Stimulated activated CD4-positive, alpha-beta T cell treated with anti-CD3 and anti-CD28 coated beads, Interleukin-1b, Interleukin-23, amount 100 ng/mL, for 24 hours (primary cell): ENCODE measurements at places on chromosomes 2 and 18.

DNA sequence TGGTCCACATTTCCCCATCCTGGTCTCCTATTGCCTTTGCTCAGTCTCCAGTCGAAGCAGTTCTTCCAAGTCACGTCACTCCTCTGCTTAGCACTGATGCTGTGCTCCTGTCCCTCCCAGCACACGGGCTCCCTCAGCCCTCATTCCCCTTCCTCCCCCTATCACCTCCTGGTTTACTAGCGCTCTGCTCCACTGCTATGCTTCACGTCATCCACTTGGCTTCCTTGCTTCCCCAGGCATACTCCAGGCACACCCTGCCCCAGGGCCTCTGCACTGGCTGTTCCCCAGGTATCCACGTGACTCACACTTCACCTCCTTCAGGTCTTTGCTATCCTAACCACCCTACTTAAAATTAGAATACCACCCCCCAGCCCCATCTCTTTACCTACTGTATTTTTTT is 269.3 kb downstream of the GLI2 start:
- DNase-seq: no peak

GRCh38 chr2:229731916-229732315 is 17.6 kb upstream of the DNER start:
- DNase-seq: no peak

GRCh38 chr2:100380681-100381080 is 36.8 kb downstream of the CHST10 start:
- no peak for DNase-seq

GRCh38 chr2:178072383-178073301 is at the start of gene PDE11A:
PDE11A (minus strand) TSS chr2:178072777; CDS start chr2:178072437, 340 bp downstream.
- DNase-seq: no peak

- DNase-seq: no peak
These were observed 789.7 kb upstream of the RAB6C start for GRCh38 chr2:129189617-129190319.

DNA sequence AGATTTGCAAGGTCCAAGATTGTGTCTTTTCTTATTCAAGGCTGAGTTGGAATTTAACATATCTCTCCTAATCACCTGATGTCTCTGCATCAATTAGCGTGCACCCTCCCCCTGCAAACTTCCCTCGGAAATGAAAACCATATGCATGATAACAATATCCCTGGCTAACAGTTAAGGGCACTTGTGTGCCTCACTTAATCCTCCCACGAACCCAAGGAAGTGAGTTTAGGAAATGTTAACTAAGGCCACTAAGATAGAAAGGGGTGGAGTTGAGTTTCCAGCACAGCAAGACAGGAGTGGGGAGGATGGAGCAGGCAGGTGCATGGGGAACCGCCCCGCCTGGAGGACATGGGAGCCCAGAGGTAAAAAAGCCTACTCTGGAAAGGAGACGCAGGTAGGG is 52.4 kb upstream of the PTMA start:
- no peak for DNase-seq

DNA sequence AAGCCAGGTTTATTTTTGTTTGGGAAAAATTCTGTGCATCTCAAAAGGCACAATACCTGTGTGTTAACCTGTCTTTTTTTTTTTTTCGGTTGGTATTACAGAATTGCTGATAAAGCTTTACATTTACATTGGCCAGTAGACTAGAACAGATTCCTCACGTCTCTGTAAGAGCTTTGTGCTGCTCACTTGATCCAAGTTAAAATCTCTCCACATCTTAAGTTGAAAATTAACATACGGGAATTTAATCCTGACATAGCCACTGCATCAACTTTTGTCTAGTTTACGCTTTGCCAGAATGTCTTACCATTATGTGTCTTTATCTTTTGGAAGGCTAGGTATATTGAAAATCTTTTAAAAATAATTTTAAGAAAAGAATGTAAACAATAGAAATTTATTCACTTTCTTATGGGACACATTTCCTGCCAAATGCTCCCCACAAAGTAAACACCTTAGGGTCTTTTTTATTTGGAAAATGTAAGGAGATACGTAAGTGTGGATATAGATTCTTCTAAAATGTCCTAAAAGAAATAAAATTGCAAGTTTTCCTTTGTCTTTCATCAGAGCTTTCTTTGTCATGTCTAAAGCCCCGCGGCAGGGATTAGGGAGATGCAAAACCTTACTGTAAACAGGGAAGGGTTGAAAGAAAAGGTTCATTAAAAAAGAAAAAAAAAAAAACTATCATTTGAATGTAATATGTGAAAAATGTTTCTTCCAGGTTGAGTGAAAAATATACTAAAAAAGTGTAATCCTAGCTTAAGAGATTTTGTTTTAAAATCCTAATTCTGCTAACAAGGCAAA is 912.8 kb downstream of the NRXN1 start:
- DNase-seq: no peak

DNA sequence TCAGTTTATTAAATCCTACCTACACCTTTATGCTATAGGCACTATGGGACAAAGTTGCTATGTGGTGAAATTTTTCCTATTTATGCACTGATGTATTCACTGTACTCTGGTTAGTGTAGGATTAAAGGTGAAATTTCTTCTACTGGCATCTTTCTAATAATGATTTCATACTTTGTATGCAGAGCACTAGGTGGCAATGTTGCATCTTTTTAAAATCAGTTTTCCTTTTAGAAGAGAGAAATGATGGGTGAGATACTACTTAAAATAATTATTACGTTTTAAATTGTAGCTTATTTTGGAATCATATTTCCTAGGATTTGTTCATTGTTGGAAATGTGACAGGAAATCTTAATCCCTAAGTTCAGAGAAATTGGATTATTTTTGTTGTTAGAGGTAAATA is 150.9 kb downstream of the CD8B2 start:
- no peak for DNase-seq

GRCh38 chr2:162579169-162579568 is 235.2 kb downstream of the GCA start:
- DNase-seq: no peak

DNA sequence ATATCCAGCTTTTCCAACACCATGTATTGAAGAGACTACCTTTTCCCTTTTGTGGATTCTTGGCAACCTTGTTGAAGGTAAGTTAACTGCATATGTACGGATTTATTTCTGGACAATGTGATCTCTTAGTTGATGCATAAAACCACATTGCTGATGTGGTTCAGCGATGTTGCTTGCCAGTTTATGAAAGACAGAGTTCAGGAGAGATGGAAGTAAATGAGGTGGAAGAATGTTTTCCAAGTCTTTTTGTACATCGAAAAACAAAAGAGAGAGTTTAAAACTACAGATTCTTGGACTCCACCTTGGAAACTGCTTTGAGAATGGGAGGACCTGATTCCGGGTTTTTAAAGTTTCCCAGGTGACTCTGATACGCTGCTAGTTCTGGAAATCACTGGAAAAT is 43.8 kb downstream of the MOB4 start:
- no peak for DNase-seq

DNA sequence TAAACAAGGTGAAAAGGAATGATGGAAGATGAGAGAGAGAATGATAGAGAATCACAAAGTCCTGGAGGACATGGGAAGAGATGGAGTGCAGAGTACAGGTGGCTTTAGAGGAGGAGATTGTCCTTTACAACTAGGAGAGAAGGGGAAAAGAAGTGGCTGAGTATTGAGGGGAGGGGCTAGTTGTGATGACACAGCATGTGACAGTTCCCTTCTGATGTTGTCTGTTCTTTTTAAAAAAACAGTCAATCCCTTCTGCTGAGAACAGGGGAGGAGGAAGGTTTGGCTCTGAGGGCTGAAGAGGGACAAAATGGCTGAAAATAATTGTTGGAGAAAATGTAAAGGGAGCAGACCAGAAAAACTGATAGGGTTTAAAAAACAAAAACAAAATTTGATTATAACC is 44.0 kb downstream of the STEAP3 start:
- no peak for DNase-seq

DNA sequence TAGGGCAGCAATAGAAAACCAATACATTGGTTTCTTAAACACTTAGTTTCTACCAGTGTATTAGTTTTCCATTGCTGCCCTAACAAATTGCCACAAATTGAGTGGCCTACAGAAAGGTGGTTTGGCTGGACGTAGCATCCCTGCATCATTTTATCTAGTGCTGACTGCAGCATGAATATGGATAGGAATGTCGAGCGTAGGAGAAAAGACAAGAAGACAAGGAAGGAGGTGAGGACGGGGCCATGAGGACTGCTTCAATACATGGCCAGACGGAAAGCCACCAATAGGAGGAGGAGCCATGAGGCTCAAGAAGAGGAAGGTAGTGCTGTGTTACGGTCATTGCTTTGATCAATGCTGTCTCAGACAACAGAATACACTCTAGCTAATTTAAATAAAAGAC is 154.5 kb upstream of the NDUFV2 start:
- no peak for DNase-seq

DNA sequence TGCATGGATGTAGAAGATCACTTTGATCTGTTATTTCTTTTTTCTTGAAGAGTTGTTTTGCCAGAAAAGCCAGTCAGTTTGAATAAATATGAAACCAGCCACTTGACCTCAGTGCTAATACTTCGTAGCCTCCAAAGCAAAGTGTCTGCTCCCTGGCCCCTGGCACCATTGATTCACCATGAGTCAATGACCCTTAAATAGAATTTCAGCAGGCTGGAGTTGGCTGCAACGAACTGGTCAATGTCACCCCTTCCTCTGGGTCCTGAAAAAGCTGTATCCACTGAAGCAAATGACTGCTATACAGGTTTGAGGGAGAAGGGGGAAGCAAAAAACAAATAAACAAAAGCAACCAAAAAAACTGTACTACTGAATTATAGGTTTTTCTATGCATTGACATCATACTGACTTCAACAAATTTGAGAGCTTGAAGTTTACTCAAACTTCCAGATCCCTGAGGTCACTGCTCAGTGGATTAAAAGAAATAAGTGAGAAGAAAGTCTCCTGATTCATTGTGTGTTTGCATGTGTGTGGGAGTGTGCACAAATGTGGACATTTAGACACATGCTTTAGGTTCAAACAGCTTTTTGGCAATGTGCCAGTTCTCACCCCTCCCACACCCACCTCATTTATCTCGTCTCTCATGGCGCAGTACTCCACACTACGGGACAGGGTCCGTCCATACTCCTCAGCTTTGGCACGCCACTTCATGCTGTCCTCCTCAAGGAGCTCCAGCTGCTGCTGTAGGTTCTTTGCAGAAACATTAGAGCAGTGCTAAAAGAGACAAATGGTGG is 58.1 kb upstream of the TTN start:
- no peak for DNase-seq

DNA sequence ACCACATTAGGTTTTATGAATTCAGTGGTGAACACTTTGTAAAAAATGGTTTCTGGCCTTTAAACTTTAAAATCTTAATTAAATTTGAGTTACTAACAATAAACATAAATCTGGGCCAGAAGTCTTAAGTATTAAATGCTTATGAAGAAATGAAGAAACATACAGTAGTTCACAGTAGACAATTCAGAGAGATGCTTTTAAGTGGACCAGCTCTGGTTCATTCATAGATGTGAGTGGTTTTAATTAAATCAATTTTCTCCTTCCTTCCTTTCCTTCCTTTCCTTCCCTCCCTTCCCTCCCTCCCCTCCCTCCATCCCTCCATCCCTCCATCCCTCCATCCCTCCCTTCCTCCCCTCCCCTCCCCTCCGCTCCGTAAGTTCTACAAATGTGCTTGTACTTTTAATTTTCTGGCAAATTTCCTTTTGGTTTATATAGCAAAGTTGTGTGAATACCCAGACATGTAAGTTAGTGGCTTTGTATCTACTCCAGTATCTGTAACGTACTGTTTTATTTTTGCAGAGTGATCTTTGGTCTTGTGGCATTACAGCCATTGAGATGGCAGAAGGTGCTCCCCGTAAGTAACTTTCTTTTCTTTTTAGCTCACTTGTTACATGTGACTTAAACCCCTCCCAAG is 136.5 kb downstream of the MAP4K4 start:
- no peak for DNase-seq

DNA sequence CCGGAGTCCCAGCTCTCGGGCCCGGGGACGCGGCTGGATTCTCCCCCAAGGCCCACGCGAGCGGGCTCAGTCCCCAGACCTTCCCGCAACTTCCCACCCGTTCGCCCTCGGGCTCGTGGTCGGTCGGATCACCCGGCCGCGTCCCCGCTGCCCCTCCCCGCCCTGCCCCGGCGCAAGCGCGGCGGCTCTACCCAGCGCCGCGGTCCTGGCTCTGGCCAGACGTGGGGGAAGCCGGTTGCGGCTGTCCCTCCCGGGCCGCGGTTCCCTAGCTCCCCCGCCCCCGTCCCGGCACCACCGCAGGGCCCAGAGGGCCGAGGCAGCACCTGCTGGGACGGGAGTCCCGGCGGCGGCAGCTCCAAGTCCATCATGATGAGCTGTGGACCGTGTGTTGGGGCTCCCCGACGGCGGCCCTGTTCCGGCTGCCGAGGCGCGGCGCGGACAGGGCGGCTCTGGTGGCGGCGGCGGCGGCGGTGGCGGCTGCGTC is 276 bp downstream of the NFE2L2 start:
- no peak for DNase-seq

DNA sequence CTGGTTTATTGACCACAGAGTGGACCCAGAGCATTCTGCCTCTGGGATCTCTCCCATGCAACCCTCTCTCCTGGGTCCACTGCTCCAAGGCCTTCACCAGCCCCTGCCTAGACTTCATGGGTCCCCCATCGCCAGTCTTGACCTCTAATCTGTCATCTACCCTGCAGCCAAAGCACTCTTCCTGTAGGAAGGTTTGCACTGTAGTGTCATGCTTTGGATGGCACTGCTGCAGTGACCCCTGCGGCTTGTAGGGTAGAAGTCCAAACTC is 41.7 kb downstream of the MYO7B start:
- DNase-seq: no peak

- DNase-seq: no peak
These were observed 22.2 kb downstream of the TANC1 start for GRCh38 chr2:158990397-158991214.

DNA sequence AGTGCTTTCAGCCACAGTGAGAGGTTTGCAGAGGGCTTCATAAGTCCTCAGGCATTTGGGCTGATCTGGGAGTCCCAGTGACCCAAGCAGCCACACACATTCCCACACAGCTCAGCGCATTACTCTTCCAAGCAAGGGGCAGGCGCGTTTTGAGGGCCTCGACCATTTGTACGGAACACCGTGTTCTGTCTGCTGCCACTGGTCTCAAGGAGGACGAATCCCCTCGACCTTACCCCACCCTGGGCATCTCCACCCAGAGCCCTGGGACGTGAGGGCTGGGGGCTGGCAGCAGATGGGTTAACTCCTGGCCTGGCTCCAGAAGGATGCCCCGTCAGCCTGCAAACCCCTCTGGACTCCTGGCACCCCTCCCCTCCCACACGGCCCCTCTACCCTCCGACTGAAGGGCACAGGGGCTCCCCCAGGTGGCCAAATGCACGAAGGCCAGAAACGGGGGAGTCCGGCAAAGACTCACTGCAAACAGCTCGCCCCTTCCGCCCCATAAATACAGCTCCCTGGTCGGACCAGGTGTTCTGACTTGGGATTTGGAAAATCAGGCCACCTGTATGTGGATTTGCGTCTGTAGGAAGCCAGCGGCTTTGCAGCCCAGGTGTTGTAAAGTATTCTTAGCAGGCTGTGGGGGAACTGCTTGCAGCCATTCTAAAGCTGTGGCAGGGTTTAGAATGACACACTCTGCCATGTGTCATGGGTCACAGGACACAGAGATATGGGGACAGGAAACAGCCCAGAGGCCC is 33.6 kb upstream of the PTMA start:
- peak; percentile 40 for DNase-seq
